ENCODE measurements at places on chromosomes 4 and X. TPM values are rescaled to one million over a fixed set of nuclear protein-coding genes. Genes with fewer than 3 reads are reported as not detected.

The HAND2 gene
- polyA plus RNA-seq, result 48.6 TPM

DNA sequence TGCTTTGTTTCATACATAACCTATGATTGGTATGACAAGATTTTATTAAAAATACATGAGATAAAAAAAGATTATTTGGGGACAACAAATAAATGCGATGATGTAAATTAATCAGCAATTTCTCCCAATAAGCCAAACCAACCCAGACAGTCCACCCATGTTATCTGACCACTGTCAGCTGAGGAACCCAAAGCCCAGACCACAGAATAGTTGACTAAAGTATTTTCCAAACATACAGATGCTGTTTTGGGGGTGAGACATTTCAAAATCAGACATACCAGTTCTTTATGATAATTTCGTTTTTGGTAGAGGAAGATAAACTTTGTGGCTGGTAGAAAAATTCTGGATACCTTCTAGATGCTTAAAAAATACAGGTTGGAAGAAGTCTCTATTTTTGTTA, 650.8 kb upstream of the FAM241A start:
- DNase-seq, result no peak

DNA sequence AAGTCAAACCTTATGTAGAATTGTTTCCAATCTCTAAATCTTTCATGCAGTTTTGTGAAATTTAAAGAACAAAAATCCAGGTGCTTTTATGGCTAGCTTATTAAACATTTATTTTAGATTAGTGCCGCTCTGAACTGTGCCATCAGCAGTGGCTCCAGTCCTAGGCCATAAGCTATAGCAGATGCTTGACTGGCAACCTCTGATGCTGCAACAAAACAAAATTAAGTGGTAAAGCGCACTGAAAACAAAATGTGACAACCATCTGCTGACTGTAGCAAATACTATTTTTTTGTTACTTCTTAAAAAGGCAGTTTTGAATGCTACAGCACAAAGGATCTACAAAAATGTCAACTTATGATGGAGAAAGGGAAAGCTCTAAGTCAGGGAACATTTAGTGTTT, 237.4 kb downstream of the DCLK2 start:
- DNase-seq, result no peak

GRCh38 chr4:47209833-47210232, 178.5 kb downstream of the GABRB1 start:
- no peak for DNase-seq

DNA sequence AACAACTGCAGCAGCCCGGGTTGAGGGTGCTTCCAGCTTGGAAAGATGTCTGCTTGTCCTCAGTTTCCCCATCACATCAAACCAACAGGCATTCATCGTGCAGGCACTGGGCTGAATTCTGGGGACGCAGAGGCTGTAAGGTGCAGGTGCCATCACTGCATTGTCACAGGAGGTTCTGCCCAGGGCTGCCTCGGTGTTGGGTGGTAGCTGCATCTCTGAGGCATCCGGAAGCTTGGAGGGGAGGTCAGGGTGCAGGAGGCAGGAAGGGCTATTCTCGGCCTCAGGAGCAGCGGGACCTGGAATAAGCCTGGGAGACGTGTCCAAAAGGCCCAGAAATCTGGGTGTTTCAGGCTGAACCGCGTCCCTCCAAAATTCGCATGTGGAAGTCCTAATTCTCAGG, 134.6 kb downstream of the HMX1 start:
- DNase-seq, result no peak

DNA sequence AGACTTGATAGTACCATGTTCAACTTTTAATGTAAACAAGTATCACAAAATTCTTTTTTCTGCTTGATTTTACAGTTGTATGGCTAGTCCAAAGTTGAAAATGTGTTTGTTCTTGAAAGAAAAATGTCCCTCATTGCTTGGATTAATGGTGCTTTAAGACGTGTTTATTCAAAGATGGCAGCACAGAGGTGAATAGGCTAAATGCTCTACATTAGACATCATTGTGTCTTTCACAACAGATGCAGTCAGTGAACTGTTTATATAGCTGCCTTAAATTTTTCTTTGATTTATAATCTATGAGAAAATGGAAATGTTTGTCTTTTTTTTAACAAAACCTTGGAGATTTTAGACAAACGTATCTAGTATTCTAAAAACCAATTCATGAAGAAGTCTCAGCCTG, 137.3 kb downstream of the BMPR1B start:
- no peak for DNase-seq

GRCh38 chr4:95421869-95422268, 126.9 kb downstream of the UNC5C start:
- DNase-seq, result no peak

- DNase-seq, result no peak
These were observed 180.2 kb downstream of the PALLD start for GRCh38 chr4:168677063-168677462.
